K562 (cell line): ENCODE measurements at places on chromosomes 1 and 21. TPM values are rescaled to one million over a fixed set of nuclear protein-coding genes. Genes with fewer than 3 reads are reported as not detected.

DNA sequence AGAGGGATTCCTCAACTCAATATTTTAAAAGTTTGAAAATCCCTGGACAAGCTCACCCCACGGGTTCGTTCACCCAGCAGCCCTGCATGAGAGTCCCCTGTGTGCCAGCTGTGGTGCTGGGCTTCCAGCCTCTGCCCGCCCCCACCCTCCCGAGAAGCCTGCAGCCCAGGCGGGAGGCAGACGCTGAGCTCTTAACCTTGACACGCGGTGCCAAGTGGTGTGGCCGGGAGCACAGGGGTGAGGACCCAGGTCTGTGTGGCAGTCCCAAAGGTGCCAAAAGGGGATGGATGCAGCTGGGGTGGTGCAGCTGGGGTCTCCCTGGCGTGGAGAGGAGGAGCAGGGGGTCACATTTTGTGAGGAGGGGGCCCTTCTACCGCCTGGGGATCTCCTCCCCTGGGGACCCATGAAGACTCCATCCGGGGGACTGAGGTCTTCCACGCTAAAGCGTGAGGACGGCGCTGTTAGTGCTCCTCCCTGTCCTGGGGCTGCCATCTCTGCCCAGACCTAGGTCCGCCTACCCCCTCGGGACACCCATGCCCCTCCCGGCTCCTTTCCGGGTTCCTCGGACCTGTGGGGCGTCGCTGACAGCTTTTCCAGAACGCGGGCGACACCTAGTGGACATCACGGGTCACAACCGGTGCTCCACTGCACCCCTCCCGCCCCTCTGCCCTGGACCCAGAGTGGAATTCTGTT lies 12.9 kb downstream of the PLA2G2F start:
- DNase-seq, result peak; percentile 94

The SPRR4 gene
- not detected in 2 replicates for total RNA-seq

The SPRR1B gene
- total RNA-seq, result not detected in 2 replicates

The ALPL gene
- 0.22 and 0.38 TPM in 2 replicates for total RNA-seq

The MANEAL gene
- 2.0 and 2.2 TPM in 2 replicates for total RNA-seq

The KCNH1 gene
- not detected in 2 replicates for total RNA-seq

GRCh38 chr1:229209816-229210215 lies 61.1 kb upstream of the RAB4A start:
- DNase-seq, result no peak

- DNase-seq, result no peak
Observed at GRCh38 chr1:53964109-53964508, 18.0 kb downstream of the LRRC42 start.

DNA sequence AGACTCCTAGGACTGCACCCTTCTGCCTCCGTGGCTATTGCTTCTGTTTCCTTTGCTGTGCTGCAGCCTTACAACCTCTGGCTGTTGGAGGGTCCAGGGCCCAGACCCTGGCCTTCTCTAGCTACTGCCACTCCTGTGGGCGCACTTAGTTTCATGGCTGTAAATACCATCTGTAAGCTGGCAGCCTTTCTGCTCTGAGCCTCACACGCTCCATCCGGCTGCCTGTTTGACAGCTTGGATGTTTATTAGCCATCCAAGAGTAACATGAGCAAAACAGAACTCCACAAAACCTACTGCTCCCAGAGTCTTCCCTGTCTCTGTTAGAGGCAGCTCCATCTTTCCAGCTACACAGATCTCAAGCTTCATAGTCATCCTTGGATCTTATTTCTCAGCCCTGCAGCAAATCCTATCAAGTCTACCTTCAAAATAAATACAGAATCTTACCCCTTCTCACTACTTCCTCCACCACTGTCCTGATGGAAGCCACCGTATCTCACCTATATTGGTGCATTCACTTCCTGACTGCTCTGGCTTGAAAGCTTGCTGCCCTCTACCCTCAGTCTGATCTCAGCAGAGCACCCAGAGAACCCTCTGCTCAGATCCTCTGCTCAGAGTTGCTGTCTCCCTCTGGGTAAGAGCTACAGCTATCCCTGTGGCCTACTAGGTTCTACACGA lies 19.1 kb downstream of the SLC25A33 start:
- no peak for DNase-seq

DNA sequence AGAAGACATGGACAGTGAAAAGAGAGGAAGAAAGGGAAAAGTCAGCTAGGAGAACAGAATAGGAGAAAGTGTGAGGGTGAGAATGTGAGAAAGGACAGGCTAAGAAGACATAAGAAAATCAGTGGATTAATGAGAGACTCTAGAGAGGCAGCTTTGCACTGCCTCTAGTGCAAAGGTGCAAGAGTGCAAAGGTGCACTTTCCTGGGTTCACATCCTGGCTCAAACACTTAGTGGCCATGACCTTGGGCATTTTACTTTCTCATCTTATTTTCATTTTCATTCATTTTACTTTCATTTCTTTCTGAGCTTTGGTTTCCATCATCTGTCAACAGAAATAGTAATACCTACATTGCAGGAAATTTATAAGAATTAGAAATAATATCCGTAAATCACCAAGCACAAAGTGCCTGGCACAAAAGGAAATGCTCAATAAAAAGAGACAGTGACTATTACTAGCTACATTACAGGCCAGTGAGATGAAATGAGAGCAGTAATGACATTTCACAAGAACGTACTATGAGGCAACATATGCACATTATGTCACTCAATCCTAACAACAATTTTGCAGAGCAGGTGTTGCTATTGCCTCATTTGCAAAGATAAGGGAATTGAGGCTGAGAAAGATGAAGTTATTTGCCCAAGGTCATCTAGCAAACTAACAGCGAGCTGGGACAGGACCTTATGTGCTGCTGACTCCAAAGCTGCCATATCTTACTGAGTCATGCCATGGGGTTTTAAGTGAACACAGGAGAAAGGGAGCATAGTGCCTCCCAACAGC lies 107.0 kb upstream of the TLR5 start:
- DNase-seq, result no peak

The KLF17 gene
- not detected in 2 replicates for total RNA-seq

DNA sequence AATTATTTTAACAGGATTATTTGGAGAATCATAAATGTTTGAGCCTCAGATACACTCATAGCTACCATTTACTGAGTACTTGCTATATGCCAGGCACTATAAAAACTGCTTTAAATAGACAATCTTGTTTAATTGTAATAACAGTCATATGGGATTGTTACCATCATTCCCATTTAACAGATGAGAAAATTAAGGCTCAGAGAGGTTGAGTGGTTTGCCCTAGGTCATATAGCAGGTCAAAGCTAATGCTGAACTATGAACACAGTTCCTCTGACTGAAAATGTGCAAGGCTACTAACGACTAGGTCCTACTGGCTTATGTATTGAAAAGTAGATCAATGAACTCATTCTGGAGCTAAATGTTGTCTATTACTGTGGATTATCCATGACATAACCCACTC lies 63.4 kb downstream of the DDR2 start:
- no peak for DNase-seq

GRCh38 chr1:27597516-27598294 lies 6.2 kb downstream of the AHDC1 start:
- DNase-seq, result no peak

The PRKAA2 gene
- total RNA-seq, result not detected in 2 replicates

- no peak for DNase-seq
Observed at GRCh38 chr1:69082312-69082711, 485.4 kb upstream of the LRRC7 start.

DNA sequence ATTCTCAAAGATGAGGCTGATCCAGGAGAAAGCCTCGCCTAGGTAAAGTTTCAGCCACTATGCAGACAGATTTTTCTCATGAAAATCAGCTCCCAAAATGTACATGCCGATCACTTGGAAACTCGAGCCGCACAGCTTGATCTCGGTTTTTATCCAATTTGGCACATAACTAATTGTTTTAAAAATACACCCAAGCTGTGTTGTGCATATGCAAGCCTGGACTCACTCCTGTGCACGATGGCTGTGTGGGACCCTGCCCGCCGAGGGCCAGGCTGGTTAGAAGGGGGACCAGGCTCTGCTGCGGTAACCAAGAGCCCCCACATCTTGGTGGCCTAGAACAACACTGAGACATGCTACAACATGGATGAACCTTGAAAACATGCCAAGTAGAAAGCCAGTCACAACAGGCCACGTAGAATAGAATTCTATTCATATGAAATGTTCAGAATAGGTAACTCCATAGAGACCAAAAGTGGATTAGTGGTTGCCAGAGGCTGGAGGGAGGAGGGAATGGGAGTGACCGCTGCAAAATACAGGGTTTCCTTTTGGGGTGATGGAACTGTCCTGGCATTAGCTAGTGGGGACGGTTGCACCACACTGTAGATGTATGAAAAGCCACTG lies 16.1 kb upstream of the LDLRAP1 start:
- DNase-seq, result no peak

DNA sequence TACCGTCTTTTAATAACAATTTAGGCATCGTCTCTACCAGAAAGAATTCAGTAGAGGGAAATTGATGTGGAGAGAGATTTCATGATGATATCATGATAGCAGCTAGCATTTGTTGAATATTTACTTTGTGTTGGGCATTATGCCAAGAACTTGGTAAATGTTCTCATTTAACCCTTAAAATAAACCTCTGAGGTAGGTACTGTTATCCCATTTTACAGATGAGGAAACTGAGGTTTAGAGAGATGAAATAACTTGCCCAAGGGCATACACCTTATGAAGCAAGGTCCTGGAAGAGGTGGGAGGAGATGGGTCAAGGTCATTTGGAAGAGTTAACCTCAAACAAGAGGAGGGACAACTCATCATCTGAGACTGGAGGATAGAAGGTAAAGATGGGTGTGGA lies 34.8 kb downstream of the TSNAX start:
- DNase-seq, result no peak
